ENCODE measurements at places on chromosomes 4 and X.

DNA sequence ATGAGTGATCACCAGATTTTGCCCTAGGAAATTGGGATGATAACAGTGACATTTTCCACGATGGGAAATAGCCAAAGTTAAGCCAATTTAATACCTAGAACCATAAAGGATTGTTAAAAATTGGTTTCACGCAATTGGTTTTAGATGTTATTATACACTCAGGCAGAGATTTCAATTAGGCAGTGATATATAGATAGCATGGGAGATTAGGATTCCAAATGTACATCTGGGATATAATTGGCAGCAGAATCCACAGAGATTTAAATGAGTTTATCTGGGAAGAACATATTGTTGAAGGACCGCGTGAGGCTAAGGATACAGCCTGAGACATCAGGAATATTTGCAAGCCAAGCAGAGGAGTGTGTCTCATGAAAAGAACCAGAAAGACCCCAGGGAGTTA, 351.6 kb downstream of the GPM6A start:
- no peak for DNase-seq

- DNase-seq: no peak
These were observed 30.8 kb upstream of the VCX2 start for GRCh38 chrX:8201896-8202331.

GRCh38 chr4:41307638-41308037, 50.9 kb downstream of the UCHL1 start:
- DNase-seq: no peak

- no peak for DNase-seq
These were observed 74.2 kb downstream of the LIMCH1 start for GRCh38 chr4:41611881-41612871.

DNA sequence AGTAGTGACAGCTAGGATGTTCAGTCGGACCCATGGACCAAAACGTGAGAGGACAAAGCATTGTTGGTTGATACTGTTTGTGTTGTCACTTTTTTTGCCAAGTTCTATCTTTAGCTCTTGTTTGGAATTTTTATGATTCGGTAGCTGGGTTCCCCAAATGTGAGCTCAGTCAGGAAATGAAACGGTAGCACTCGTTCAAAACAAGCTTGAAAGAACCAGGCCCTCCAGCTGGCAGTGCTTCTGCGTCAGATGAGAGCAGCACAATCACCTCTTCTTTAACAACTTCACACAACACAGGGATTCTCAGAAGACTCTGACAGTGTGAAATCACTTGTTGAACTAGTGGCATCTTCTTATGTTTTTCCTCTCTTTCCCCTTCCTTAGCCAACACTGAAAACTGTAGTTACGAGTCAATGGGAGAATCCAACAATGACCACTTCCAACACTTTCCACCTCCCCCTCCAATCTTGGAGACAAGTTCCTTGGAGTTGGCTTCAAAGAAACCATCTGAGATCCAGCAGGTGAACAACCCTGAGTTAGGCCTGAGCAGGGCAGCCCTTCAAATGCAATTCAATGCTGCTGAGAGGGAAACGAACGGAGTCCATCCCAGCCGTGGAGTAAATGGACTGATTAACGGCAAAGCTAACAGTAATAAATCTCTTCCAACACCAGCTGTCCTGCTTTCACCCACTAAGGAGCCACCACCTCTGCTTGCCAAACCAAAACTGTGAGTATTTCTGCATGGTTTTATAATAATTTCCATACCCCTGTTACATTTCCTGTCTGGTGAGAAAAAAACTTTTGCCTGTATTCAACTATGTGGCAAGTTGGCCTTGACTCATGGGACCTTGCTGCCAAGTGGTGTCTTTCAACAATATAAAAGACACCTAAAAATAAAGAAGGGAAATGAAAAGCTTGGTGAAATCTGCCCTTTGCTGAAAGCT, 214.6 kb downstream of the PALLD start:
- DNase-seq: peak; percentile 8

GRCh38 chr4:53463340-53463739, 85.9 kb downstream of the FIP1L1 start:
- no peak for DNase-seq

- no peak for DNase-seq
These were observed 4.5 kb downstream of the CBR4 start for GRCh38 chr4:169005453-169006099.

DNA sequence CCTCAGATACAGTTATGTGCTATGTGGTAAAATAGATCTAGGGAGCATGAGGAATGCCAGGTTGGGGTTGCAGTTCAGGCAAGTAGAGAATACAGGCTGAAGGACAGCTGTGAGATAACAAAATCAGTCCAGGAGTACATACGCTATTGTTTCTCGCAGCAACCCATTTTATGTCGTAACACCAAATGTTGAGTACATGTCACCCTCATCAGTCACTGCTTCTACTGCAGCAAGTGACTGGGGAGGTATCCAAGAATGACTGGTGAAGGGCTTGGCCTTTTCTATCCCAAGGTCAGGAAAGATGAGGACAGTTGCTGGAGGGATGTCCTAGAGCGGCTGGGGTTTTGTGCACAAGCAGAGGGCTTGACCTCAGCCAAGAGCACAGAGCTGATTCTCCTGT, 172.1 kb downstream of the CBR4 start:
- DNase-seq: no peak

- DNase-seq: no peak
These were observed 91.3 kb upstream of the GALNTL6 start for GRCh38 chr4:171721937-171722336.

GRCh38 chr4:185566425-185566824, 31.1 kb upstream of the PDLIM3 start:
- peak; percentile 48 for DNase-seq

DNA sequence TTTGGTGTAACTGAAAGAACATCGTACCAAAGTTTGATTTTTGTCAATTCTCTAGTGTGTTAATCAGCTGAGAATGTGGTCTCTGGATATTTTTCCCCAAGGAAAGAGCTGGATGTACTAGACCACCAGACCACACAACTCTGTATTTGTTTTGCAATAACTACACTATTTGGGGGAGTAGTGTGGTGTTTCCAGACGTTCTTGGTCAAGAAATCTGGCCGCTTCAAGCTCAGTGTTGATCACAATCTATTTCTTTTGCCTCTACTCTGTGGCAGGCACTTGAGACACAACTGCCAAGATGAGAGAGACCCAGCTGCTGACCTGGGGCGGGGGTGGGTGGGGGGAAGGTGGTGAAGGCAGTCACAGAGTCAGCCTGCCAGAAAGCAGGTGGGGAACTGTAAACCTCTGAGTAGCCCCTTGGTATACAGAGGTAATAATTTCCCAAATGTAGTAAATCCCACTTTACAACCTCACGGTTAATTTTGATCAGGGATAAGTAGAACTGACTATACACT, 30.6 kb downstream of the PTTG2 start:
- no peak for DNase-seq

- DNase-seq: no peak
These were observed 24.3 kb upstream of the FAM47C start for GRCh38 chrX:36983831-36984230.

GRCh38 chr4:6128221-6128850, 72.0 kb downstream of the JAKMIP1 start:
- no peak for DNase-seq

GRCh38 chr4:15682242-15683142, 865 bp downstream of the FAM200B start:
- DNase-seq: no peak

DNA sequence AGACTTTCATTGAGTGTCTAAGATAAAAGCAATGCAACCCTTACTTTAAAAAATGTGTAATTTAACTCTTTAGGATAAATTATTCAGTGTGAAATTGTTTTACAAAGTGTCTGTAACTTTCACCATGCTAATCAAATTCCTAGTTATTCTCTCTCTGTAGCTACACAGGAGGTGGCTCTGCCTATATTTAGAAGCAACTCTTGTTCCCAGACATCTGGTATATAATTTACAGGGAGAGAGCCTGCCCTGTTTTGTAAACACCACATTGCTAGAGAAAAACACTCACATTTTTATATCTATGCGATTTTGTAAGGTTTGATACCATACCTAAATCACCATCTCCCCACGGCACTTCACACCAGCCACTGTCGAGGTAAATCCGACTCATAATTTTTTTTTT, 35.5 kb upstream of the SPATA4 start:
- DNase-seq: no peak

DNA sequence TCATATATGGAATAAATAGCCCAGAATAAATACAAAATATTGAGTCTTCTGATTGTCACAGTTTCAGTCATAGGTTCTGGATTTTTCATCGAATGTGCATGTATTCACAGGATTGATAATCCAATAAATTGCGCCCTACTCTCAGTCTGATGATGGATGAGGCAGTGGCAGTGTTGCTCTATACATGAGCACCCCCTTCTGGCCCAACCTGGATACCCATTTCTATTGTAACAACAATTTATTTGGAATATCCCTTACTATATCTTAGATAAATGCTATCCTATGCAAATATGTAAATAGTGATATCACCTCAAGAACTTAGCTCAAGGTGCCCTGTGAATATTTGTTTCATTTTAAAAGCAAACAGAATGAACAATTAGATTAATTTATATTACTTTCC, 733.7 kb upstream of the PABPC4L start:
- peak; percentile 8 for DNase-seq

DNA sequence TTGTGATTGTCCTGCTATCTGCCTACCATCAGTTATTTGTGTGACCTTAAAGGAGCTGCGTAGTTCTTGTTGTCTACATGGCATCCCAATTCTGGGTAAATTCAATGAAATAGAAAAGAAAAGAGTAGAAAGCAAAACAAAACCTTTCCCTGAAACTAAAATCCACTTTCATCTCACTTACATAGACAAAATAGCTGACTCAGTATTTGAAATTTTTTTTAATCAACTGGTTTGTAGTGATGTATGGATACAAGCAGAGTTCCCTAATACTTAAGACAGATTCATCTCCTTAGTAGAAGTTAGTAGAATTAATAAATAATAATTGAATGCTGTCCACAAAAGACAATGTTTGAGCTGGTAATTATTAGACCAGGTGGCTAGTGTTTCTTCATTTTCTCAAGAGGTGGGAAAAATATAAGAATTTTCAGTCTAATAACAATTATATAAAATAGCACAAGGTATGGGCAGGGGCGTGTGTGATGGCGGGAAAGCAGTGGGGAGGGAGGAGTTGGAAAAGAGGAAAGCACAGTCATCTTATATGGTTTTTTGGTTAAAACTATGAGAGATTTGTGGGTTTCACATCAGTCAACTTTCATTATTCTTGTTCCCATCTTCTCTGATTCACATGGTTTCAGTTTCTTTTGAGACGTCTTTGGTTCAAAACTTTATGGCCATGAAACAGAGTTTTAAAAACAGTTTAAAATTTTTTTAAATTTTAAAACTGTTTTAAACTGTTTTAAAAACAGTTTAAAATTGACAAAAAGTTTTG, 275.2 kb downstream of the SPRY1 start:
- DNase-seq: peak; percentile 47

DNA sequence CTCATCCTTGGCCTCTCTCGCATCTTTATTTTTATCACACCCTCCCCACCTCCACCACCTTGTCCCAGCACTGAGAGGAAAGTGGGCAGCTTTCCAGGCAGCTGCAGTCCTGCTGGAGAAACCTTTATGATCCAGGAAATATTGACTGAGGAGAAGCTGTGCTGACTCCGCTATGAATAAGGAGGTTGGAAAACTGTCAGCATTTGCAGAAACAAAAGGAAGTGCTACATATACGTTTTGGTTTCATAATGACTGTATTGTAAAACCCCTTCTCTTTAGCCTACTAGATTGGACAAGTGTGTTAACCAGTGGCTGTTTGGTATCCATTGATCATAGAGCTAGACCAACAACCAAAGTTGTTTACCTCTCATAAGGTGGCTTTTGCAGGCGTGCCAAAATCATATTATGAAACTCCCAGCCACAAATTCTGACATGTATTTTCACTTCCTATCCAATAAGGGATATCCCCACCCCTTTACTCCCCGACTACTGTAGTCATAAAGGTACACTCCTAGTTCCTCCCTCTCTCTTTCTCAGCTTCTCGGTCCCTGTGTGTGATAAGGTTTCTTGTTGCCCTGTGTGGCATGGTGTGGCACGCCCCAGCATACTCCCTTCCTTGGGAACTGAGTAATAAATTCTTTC, 88.4 kb downstream of the GPR143 start:
- peak; percentile 30 for DNase-seq

DNA sequence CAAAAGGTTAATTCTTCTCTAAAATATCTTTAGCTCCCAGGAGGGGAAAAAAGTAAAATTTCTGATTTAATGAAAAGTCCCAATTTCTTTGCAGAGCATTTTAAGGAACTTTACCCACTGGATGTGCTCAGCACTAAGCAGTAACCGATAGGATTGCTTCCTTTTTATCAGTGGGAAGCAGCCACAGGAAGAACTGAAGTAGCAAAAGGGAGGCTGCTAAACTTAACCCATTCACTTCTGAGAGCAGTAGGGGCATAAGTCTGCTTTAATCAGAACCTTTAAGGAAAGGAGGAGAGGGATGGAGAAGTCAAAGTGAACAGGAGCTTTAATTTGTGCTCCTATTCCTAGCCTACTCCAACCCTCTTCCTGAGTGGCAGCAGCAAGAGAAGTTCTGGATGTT, at the start of gene F8:
F8 (minus strand) TSS at position 139 of the 400 bp plus-strand sequence. CDS start 171 bp downstream, outside the sequence.
- no peak for DNase-seq

- DNase-seq: no peak
These were observed 32.9 kb upstream of the DIPK2B start for GRCh38 chrX:45233531-45233930.

GRCh38 chr4:109408711-109409110, 24.9 kb upstream of the SEC24B start:
- DNase-seq: no peak

- DNase-seq: peak; percentile 10
These were observed 64.2 kb downstream of the PPP2R2C start for GRCh38 chr4:6408263-6408662.

DNA sequence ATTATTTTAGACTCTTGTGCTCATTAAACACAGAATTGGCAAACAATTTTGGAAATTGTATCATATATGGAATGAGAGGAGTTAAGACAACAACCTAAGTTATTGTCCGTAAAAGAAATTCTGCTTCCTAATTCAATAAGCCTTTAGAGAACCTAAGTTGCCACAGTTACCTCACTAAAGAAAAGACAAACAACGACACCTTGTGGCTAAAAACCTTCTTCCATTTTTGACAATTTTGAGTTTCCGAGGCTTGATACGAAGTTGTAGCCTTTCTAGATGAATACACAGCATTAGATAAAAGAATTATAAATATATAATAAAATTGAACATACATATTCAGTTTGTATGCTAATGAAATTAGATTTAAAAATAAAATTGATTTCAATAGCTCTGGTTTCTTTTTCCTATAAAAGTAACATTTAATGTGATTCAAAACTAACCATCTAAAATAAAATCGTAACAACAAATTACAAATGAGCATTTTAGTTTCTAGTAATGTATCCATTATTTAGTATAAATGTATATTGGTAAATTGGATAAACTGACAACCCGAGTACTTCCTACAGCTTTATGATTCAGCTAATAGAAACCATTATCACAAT, 275.1 kb downstream of the GPM6A start:
- DNase-seq: no peak

DNA sequence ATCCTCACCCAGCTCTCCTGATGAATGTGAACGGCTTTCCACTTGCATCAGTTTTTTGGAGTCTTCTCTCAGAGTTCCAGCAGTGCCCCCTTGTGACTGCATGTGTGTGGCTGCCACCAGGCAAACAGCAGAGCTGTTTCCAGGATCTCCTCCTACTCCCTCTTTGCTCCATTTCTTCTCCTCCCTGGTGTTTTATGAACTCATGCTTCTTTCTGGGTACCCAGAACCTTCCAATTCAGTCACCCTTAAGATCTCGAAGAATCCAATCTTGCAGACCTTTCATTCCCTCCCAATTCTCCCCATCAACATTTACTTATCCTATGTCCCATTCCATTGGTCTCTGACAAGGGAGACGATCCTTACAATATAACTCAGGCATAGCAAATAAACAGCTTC, 6.8 kb upstream of the TCEANC start:
- DNase-seq: peak; percentile 41
